Activated T-cell treated with anti-CD3 and anti-CD28 coated beads, Interleukin-2, amount 50 U/mL, for 72 hours (primary cell): ENCODE measurements at places on chromosomes 2 and 18. TPM values are rescaled to one million over a fixed set of nuclear protein-coding genes. Genes with fewer than 3 reads are reported as not detected.

DNA sequence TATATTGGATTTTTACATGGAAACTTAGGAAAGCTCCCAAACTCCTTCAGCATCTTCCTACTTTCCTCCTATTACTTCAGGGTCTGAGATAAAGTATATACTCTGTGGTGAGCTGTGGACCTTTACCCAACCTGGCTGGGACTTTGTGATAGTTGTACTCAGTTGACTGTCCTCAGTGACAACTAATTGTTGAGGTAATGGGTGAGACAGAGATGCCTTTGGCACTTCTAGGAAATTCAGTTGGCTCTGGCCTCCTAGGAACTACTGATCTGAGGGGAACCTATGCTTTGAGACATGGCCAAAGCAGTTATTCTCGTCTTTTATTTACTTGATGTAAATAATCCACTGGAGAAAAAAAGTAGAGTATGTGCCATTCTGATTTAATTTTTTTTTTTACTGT lies 39.4 kb upstream of the ZNF638 start:
- H3K4me3 ChIP-seq, result no peak overlapping the region
- H3K27me3 ChIP-seq, result no peaks in the 10 kb centered on the region
- H3K36me3 ChIP-seq, result no peaks in the 10 kb centered on the region
- H3K27ac ChIP-seq, result no peak overlapping the region
- no peak for DNase-seq
- H3K4me1 ChIP-seq, result no peaks in the 10 kb centered on the region

GRCh38 chr2:47303341-47304148 lies 99.4 kb upstream of the MSH2 start:
- H3K27me3 ChIP-seq, result peaks cover 8% of the 10 kb centered on the region
- no peak for DNase-seq
- H3K36me3 ChIP-seq, result no peaks in the 10 kb centered on the region

GRCh38 chr2:143828763-143829537 lies 691.0 kb downstream of the ZEB2 start:
- no peak for DNase-seq
- H3K4me1 ChIP-seq, result no peaks in the 10 kb centered on the region
- H3K4me3 ChIP-seq, result no peak overlapping the region
- no peak overlapping the region for H3K27ac ChIP-seq
- peaks cover 30% of the 10 kb centered on the region for H3K27me3 ChIP-seq
- no peaks in the 10 kb centered on the region for H3K36me3 ChIP-seq

The ZAP70 gene
- total RNA-seq, result 190 TPM

The FASTKD2 gene
- 24.9 TPM for total RNA-seq

The MC4R gene
- not detected for total RNA-seq
